ENCODE measurements at places on chromosomes 16 and 17. TPM values are rescaled to one million over a fixed set of nuclear protein-coding genes. Genes with fewer than 3 reads are reported as not detected.

NPIPA5 gene
- total RNA-seq = 0.92 TPM

DRG2 gene
- total RNA-seq = 31.2 TPM

ST6GALNAC2 gene
- 0.55 TPM for total RNA-seq

DUSP3 gene
- total RNA-seq = 78.0 TPM

RETREG3 gene
- total RNA-seq = 47.5 TPM

GNGT2 gene
- total RNA-seq = not detected

CEP295NL gene
- 0.89 TPM for total RNA-seq

Data from smooth muscle cell of the umbilical artery (primary cell).